ENCODE measurements at places on chromosomes 11 and 22.

- no peak for DNase-seq
Observed at GRCh38 chr22:28833276-28833923, 33.0 kb upstream of the XBP1 start.

DNA sequence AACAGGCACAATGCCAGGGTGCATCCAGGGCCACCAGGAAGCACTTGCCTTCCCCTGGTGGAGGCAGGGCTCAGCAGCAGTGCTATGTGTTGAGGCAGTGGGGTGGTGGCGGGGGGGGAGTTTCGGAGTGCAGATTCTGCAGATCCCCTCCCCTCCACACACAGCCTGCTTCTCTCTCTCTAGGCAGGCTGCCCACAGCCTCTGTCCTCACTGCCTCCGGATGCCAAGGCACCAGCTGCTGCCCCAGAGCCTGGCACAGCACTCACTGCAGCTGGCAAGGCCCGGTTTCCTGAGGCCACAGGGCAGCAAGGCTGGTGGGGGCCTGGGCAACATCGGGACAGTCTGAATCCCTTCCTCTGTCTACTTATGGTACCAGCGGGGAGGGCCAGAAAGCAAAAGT is 35.8 kb downstream of the NRXN2 start:
- DNase-seq = no peak

GRCh38 chr11:67317888-67318555 is 14.7 kb downstream of the SSH3 start:
- DNase-seq = no peak

- no peak for DNase-seq
Observed at GRCh38 chr22:49692499-49693225, 135.0 kb downstream of the BRD1 start.

- DNase-seq = peak; percentile 52
Observed at GRCh38 chr11:75667831-75668450, 897 bp downstream of the MAP6 start.

GRCh38 chr11:17593466-17594245 is 46.6 kb downstream of the OTOG start:
- no peak for DNase-seq

DNA sequence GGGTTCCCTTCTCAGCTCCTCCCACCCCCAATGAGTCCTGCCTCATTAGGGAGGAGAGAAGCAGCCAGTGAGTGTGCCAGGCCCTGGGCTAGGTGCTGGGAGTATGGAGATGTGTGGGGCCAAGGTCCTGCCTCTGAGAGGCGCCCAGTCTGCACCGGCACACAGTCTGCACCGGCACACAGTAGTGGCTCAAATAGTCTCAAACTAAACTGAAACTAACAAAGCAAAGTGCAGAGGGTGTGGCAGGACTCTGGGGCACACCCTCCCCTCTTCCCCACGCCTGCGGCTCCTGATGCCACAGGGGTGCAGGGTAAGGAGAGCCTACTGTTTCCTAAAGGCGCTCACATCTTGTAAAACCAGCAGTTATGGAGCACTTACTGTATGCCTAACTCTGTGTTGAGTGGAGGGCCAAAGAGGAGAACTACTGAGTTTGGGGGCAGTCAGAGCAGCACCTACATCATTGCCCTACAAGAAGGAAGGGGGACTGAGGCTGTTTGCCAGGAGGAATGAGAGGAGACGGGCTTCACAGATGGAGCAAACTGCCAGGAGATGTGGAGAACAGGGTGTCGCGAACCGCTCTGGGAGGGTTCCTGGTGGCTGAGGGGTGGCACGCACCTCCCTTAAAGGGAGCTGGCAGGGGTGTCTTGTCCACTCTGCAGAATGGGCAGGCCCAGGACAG is 939 bp upstream of the SH3BP1 start:
- no peak for DNase-seq

DNA sequence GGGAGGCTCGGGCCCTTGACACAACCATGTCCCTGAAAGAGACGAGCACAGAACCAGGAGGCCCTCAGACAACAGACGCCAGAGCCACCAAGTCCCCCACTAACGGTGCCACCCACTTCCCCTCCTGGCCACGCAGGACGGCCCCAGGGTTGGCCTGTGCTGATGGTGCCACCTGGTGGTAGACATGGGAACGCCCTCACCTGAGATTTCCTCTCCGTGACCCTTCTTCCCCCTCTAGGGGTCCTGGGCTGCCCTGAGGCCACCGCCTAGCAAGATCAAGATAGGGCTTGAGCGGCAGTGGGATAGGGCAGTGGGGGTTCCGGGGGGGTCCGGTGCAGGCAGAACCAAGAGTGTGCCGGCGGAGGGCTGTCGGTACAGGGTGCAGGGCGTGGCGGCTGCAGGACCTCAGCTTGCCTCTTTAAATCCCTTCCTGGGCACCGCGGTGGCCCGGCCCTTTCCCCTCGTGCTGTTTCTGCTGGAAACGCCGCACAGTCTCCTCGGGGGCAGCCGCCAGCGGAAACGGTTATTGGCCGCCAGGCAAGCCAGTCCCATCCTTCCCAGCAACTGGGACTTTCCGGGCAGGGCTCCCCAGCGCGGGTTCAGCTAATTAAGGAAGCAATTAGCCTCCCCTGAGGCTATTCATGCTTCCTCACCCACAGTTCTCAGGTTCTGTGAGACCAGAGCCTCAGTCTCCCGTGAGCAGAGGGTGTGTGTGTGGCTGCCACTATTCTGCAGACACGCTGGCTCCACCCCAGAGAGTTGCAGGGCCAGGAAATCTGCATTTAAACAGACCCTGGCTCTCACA is 5.5 kb upstream of the NFAM1 start:
- DNase-seq = no peak

DNA sequence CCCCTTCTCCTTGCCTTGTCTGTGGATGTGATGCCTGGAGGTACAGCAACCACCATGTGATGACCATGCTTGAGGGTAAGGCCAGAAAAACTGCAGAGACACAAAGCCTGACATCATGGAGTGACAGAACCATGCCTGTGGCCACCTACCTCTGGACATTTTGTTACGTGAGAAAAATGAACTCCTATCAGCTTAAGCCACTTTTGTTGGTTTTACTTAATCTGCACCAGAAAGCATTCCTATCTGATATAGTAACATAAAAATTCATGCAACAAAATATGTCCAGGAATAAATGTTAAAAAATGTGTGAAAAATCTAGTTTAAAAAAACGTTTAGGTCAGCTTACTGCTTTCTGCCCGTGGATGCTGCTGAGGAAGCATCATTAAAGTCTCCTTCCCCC is 42.6 kb upstream of the P4HA3 start:
- DNase-seq = no peak

DNA sequence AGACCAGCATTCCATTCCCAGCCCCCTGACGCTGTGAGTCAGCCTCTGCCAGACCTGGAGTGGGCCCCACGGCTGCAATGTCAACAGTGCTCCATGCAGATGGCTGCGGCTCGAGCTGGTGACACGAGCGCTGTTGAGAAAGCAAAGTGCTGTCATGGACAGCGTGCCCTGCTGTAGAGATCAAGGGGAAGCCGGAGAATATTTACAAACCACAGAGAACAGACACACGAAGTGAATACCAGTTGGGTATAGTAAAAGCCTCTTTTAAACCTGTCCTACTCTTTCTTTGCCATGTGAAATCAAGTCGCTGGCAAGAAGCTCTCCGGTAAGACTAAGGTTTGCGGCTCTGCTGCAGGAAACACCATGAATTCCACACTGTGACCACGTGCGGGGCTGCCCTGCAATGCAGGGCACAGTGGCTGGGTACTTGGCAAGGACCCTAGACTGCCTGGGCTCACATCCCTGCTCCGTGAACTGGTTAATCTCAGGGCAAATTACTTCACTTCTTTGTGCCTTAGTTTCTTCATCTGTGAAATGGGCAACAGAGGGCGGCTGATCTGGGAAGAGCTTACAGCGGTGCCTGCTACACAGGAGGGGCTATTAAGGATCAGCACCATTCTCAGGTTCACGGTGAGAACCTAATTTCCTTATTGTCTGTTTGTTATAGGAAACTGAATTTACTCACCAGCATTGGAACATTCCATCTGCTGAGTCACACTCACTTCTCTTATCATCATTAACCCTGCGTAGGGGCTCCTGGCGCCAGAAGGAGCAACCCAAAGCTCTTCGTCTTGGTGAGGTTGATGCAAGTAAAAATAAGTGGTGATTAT is 27.8 kb upstream of the ELFN2 start:
- no peak for DNase-seq

GRCh38 chr22:50701428-50702154 is 29.0 kb downstream of the SHANK3 start:
- DNase-seq = no peak

DNA sequence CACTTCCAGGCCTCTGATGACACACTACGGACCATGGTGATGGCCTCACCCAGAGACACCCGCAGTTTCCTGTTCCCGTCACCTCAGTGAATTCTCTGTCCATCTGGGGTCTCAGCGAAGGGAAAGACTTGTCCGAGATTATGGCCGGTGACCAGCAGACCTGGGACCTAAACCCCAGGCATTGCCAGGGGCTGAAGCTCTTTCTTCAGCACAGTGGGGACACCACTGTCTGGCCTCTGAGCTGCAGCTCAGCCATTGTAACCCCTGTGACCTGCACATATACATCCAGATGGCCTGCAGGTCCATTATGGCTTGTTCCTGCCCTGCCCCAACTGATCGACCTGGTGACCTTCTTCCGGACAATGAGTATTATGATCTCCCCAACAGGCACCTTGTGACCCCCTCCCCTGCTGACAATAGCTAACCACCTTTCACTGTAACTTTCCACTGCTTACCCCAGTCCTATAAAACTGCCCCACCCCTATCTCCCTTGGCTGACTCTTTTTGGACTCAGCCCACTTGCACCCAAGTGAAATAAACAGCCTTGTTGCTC is 22.3 kb downstream of the CBX7 start:
- no peak for DNase-seq

DNA sequence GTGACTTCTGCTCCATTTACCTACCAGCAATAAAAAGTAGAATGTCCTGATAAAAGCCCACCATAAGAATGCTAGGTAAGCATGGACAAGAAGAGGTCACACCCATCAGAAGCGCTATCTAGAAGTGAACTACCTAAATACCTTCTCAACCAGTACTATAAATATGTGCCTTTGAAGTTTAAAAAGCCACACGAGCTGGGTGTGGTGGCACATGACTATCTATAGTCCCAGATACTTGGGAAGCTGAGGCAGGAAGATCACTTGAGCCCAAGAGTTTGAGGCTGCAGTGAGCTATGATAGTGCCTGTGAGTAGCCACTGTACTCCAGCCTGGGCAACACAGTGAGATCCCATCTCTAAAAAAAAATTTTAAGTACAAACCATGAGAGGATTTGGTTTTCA is 66.7 kb downstream of the PACSIN2 start:
- DNase-seq = no peak

DNA sequence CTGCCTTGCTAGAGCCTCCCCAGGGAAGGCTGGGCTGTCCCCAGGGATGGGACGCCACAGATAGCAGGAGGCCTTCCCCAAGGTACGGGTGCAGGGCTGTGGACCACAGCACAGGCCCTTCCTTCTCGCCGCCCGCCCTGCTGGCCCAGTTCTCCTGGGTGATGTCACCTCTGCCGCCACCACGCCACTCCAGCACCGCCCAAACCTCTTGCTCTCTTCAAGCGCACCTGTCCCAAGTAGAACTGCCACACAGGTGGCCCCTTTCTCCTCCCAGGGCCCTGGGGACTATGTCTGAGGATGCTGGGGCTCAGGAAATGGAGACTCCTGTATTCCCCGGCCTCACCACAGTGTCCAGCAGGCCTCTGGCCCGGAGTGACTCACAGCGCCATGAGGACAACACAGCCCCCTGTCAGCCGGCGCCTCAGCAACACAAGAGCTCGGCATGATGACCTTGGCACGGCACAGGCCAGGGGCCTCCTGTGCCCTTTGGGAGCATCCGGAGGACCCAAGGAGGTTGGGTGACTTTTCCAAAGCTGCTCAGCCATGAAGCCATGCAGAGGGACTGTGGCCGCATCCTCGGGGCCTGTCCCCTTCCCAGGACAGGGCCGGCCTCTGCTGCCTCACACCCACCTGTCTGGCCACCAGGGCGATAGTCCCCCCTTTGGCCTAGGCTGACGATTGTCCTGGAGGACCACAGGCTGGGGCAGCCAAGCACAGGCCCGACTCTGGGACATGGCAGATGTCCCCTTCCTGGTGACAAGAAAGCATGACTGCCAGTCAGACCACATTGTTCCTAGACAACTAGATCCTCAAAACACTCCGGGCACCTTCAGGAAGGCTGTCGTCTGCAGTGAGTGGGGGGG is 1023.5 kb downstream of the BRD1 start:
- DNase-seq = no peak

DNA sequence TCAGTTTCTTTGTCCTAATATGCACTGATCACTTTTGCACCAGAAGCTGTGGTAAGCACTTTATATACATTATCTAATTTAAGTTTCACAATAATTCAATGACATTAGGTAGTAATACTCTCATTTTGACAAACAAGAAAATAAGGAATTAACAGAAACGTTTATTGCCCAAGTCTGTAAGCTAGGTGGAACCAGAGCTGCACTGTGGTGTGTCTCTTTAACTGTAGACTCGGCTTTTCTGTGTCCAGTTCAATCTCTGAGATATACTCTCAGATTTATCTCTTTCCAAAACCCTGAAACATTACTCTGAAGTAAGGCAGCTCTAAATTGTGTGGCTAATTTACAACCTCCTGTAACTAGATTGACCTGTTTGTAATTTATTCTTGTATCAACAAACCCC is 101.1 kb downstream of the MUC15 start:
- no peak for DNase-seq

GRCh38 chr11:47216121-47216798 is 1.5 kb downstream of the DDB2 start:
- no peak for DNase-seq

- no peak for DNase-seq
Observed at GRCh38 chr22:20112623-20113511, 3.0 kb upstream of the RANBP1 start.

- DNase-seq = no peak
Observed at GRCh38 chr11:61071208-61071681, 31.0 kb upstream of the CD5 start.

DNA sequence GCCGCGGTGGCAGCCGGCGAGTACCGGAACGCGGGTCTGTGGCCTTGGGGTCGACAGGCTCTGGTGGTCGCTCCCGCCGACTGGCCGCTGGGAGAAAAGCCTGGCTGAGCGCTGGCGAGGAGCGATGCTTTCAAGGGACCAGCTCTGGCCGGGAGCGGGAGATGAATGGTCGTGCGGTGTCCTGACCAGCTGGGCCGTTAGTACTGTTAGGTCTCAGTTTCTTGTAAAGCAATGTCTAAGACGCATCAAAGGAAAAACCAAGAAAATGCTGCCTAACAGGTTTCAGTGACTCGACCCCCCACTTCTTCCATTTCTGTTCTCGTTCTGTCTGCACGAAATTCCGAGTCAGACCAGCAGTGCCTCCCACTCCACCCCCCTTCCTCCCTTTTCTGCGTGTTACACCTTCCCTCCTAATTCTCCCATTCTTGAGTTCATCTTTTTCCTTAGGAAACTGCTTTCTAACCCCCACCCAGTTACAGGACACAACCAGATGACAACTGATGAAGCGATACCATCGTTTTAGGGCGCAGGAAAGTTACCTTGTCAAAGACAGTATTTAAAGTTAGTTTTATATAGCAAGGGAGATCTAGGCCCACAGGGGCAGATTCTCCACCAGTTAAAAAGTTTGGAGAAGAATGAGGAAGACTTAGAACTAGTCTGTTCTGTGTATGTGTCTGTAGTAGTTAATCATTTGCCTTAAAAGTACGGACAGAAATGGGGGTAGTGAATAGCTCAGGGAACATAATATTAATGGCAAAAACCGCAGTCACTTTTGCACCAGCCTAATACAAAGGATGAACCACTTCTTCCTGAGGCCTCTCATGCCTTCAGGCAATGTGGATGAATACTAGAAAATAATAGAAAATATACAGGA is 1.0 kb downstream of the CUL5 start:
- DNase-seq = no peak

All from NCI-H510A (cell line).